ENCODE measurements at places on chromosomes 5 and 9.

DNA sequence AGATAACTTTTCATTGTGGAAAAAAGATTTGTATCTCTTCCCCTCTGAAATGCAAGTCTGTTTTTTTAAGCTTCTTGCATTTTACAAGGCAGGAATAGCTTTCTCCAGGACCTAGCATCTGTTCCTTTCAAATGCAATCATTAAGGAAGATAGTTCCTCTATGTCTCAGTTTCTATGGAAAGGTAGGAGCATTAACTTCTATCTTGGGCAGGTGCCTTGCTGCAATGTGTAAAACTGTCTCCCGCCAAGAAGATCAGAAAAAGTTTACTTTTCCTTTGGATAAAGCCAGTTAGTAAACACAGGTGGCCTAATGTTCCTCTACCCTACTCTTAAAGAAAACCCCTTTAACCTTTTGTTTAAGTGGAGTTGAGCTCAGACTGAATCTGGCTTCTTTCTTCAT, 560.6 kb upstream of the CYLC2 start:
- no peak for DNase-seq

- peak; percentile 87 for DNase-seq
These were observed at the start of gene PCDHGA12 for GRCh38 chr5:141430332-141431113. TSS of gene PCDHGA12 (plus strand) at chr5:141430507. CDS start at chr5:141430760, 253 bp downstream.

DNA sequence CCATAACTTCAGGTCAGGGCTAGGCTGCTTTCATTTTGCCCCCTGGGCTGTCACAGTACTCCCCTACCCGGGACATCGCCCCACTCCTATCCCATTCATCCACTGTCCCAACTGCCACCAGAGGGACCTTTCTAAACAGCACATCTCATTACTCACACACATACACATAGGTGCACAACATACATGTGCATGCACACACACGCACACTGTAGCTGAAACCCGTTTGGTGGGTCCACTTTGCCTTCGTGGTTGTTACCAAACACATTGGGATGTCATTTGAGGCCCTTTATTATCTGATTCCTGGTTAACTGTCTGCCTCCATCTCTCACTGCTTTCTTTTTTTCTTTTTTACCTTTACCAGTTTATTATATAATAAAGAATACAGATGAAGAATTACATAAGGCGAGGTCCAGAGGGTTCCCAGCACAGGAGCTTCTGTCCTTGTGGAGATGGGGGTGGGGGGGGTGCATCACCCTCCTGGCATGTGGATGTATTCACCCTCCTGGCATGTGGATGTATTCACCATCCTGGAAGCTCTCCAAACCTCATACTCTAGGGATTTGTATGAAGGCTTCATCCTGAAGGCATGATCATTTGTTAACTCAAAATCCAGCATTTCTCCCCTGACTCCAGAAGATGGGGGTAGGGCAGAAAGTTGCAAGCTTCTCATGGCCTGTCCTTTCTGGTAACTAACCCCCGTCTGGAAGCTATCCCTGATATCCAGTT, 186.0 kb downstream of the GOLPH3 start:
- DNase-seq: peak; percentile 97

DNA sequence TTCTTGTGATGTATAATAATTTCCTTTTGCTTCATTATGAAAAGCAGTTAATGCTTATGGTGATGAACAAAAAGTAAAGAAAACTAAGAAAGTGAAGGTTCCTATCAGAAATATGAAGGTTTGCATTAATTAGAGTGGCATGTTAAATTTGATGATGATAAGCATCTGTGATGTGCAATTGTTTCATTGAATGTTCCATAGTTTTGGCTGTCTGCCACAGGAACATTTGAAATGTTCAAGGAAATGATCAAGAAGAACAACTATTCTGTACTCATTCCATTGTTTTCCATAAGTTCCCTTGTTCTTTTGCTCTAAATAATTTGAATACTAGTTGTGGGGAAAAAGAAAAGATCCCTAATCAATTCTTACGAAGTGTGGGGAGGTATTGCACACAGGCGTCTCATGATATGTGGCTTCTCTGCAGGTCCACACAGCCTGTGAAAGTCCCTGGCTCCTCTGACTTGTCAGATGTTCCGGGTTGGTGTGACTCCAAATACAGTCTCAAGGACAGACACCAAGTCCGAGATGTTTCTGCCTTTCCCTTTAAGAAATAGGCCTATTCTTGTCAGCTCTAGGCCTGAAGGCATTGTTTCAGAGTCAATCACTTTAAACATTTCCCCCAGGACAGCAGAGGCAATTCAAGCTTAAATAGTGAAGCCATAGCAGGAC, 152.6 kb upstream of the MAST4 start:
- no peak for DNase-seq

GRCh38 chr9:79107911-79108676, 463.7 kb upstream of the TLE4 start:
- peak; percentile 17 for DNase-seq

GRCh38 chr5:34045996-34046395, 3.0 kb upstream of the C1QTNF3 start:
- DNase-seq: peak; percentile 82

DNA sequence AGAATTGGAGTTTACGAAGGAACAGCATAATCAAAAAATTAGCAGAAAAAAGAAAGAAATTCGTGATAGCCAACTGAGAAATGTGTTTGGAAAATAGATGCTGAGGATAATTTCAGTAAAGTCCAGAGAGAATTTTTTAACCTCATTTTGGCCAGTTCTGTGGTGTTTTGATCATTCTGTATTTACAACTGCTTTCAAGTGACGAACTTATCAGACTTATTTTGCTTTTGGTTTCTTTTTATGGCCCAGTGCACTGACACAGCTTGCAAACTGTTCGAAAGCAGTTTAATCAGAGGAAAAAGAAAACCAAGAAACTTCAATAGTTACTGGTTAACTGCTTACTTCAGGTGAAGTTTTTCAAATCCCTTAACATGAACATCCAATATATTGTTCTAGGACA, 1.9 kb downstream of the SDHA start:
- no peak for DNase-seq

GRCh38 chr5:33075731-33076130, 364.6 kb downstream of the NPR3 start:
- DNase-seq: peak; percentile 68

DNA sequence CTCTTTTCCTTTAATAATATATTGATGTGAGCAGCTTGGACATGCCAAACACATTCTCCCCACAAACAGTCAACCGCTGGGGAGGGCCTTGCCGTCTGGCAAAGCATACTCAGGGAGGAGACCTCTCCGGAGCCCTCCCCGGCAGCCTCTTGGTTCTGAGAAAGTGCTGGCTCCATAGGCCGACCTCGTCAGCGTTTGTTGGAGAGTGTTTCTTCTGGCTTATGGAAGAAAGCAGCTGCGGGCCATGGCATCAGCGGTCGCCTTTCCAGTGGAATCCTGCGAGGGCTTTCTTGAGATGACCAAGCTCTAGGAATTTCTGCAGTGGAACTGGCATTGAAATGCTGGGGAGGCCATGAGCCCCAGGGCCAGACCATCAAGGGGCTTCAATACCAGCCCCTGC, 405.7 kb upstream of the IRX4 start:
- DNase-seq: no peak
